ENCODE measurements at places on chromosomes 3 and 15.

DNA sequence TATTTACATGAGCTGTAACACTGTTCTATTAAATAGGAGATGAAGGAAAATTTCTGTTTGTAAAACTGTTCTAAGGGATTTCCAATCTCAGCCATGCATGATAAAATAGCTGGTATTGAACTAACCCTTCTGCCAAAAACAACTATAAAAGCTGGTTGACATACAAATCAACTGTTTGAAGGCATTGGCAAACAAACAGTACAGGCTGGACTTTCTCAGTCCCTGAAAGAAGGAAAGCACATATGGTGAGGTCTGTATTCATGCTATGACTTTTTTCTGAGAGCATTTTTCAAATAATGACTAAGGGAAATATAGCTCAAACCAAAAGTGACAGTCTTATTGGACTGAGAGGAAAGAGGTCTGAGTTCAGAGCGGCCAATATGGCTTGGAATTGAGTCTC, 117.0 kb upstream of the CCDC54 start:
- no peak for DNase-seq

DNA sequence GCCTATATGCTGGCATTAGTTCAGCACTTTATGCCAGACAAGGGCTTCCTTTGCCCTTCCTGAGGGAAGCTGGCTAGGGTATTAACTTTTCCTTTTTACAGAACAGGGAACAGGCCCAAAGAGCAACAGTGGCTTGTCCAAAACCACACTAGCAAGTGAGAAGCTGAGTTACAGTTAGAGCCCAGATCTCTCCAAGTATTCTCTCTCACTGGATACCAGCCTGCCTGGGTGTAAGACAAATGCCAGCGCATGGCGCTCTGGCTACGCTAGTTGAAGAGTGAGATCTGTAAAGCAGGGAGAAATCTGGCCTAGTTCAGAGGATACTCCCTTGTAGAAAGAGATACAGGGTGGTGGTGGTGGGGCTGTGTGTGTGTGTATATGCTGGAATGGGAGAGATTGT, 38.4 kb downstream of the RAB11A start:
- no peak for DNase-seq

DNA sequence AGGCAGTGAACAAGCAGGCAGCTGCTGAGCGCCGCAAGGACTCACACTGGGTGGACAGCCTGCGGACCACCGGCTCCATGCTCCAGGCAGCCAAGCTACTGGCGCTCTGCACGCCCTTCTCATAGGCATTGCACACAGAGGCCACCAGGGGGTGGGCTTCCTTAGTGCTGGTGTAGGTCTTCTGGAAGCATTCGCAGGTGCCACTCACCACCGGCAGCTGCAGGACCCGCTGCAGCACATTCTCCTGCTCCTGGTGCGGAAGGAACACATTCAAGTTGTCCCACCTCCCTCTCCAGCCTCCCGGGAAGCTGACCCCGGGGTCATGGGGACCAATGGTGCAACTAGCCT, 6.0 kb downstream of the PLIN1 start:
- no peak for DNase-seq

- no peak for DNase-seq
Measured at GRCh38 chr3:195096053-195096452, 174.9 kb downstream of the XXYLT1 start.

DNA sequence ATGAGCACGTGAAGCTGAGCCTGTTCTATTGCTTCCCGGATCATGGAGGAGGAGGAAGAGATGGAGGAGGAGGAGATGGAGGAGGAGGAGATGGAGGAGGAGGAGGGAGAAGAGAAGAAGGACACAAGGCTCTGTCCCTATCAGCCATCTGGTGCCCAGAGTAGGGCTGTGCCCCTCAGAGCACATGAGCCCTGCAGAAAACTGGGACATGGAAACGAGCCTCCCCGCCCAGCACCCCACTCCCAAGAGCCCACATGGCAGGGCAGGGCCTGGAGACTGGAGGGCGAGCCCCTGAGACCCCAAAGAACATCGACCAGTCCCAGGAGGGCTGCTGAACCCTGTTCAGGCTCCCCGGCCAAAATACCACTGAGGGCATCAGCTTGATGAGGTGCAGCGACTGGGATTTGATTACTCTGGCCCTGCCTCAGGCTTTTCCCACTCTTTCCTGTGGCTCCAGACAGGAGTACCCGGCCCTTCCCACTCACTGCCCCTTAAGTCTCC, 285.6 kb downstream of the UACA start:
- DNase-seq = no peak

DNA sequence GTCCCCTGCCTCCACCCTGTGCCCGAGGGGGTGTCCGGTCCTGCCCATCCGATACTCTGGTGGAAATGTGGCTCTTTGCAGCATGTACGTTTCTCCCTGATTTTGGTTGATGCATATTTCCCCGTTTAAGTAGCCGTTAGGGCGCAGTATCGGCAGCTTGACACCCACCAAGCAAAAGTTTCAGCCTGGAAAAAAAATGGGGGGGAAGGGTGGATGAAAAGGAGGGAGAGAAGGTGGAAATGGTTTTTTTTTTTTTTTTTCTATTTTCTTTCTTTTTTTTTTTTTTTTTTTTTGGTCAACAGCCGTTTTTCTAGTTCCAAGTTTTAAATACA, 1.3 kb downstream of the RAP2B start:
- DNase-seq = no peak

DNA sequence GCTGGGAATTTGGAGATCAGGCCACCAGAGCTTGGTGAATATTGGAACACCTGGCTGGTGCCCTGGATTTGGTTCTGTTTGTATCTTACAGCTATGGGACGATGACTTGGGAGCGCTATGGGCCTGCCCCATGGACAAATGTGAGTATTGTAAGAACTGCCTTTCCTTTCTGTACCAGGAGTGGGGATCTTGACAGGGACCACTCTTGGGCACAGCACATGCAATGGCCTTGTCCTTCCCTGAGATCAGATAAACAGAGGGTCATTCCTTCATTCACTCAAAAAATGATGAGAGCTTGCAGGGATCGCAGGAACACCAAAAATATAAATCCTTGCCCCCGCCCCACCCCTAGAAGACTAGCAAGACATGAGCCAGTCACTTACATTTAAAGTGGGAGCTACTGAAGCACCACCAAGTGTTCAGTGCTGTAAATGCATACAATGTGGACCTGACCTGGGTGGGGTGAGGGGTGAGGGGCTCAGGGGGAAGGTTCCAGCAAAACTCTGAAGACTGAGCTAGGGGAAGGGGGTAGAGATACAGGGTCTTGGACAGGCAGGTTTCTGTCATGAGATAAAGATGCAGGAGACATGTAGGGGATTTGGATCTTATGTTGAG, 2.7 kb upstream of the CRELD1 start:
- no peak for DNase-seq

GRCh38 chr3:85003479-85003878, 44.7 kb downstream of the CADM2 start:
- DNase-seq = no peak

DNA sequence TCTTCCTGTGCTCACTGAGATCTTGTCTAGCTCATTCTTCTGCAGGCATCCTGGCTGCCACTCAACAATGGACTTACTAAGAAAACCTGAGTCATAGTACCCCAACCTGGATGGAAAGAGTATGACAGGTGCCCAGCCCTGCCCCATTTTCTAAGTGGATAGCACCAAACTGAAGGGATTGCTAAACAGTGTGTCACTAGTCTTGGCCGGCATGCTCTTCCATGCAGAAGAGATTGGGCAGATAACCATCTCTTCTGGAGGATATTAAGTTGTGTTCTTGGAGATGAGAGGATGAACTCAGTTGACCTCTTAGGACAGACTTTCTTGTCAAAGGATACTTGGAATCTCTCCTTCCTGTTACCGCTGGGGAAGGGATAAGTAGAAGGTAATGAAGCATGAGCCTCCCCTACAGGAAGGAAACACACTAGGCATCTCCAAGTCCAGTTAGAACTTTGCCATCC, 797.5 kb downstream of the AGBL1 start:
- DNase-seq = no peak

DNA sequence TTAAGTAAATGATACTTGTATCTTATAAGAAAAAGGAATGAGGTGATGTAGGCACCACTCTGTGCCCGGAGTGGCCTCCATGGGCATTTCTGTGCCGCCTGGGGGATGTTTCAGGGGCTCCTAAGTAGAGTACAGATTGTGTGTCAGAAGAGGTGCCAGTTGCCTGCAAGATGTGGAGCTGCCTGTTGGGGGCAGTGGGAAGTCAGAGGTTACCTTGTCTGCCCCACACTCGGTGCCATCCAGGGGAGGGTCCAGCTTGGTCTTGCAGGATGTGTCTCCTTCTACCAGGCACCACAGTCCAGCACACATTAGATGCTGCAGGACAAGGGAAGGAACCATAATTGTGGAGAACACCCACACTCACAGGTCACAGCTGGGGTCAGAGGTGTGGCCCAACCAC, 208.8 kb downstream of the ADAMTS17 start:
- DNase-seq = no peak

Data from GF-D8 (cell line).